Smooth muscle cell of bladder (primary cell): ENCODE measurements at places on chromosomes 12 and 14. TPM values are rescaled to one million over a fixed set of nuclear protein-coding genes. Genes with fewer than 3 reads are reported as not detected.

The SLC8B1 gene
- total RNA-seq = 17.1 and 22.9 TPM in 2 replicates

The CEP83 gene
- total RNA-seq = 6.3 and 8.0 TPM in 2 replicates

The SALL2 gene
- 1.7 and 4.0 TPM in 2 replicates for total RNA-seq

The LRP6 gene
- total RNA-seq = 35.1 and 44.5 TPM in 2 replicates

The ABCD2 gene
- total RNA-seq = under 0.01 and 0.09 TPM in 2 replicates
